ENCODE measurements at places on chromosomes 12 and 14.
A peak's percentile ranks its signal among the peaks of the same experiment; 100 is the strongest.

- DNase-seq, result no peak
Measured at GRCh38 chr12:31274520-31275300, 51.2 kb downstream of the SINHCAF start.

- DNase-seq, result peak; percentile 48
Measured at GRCh38 chr14:105091517-105092170, 26.4 kb upstream of the GPR132 start.

DNA sequence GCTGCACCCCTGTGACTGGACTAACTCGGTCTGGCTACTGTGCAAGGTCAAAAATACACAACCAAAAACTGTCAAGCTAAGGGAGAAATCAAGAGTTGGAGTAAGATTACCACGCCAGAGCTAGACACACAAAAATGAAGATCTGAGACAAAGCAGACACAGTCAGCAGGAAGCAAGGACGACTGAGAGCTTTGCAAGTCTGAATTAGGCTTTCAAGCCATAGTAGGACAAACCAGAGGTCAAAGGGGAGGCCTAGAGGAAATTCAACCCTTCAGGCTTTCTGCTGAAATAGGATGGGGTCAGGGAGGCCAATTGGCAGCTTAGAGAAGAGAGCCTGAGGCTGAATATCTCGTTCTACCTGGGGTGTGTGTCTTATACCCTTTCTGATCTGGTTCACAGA, 117.3 kb downstream of the LLPH start:
- no peak for DNase-seq

- DNase-seq, result no peak
Measured at GRCh38 chr14:35480119-35480769, 53.7 kb upstream of the INSM2 start.

GRCh38 chr12:90816353-90817089, 138.5 kb downstream of the CCER1 start:
- no peak for DNase-seq

GRCh38 chr14:59638885-59639284, 62.3 kb upstream of the CCDC175 start:
- DNase-seq, result no peak

DNA sequence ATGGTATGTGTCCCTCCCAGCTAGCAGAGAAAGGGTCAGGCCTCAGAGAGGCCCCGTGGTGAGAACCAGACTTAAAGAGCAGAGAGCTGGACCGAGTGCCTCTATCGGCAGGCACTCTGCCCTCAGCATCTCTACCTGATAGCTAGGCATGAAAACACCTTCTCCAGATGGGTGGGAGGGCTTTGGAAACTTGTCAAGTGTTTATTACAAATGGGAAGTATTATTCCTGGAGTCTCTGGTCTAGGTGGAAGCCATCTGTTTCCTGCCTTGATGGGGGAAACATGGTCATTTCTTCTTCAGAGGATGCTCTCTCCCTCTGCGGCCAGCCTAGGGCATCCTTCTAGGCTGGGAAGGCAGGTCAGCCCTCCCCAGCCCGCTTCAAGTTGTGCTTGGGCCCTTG, 2.3 kb downstream of the TMEM63C start:
- DNase-seq, result no peak

DNA sequence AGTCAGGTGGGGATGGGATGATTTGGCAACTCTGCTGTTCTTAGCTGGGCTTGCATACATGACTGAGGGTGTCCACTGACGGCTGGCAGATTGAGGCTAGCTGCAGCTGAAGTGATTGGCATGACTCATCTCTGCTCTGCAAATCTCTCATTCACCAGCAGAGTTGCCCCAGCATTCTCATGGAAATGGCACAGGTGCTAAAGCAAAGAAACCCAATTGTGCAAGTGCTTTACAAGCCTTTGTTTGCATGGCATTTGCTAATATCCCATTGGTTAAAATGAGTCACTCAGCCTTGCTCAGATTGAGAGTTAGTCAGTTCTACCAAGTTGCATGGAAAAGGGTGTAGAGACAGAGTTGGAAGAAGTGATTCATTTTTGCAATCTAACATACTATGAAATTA, 389.7 kb upstream of the FAR2 start:
- no peak for DNase-seq

GRCh38 chr12:64080319-64081007, 141.6 kb downstream of the KICS2 start:
- peak; percentile 54 for DNase-seq

DNA sequence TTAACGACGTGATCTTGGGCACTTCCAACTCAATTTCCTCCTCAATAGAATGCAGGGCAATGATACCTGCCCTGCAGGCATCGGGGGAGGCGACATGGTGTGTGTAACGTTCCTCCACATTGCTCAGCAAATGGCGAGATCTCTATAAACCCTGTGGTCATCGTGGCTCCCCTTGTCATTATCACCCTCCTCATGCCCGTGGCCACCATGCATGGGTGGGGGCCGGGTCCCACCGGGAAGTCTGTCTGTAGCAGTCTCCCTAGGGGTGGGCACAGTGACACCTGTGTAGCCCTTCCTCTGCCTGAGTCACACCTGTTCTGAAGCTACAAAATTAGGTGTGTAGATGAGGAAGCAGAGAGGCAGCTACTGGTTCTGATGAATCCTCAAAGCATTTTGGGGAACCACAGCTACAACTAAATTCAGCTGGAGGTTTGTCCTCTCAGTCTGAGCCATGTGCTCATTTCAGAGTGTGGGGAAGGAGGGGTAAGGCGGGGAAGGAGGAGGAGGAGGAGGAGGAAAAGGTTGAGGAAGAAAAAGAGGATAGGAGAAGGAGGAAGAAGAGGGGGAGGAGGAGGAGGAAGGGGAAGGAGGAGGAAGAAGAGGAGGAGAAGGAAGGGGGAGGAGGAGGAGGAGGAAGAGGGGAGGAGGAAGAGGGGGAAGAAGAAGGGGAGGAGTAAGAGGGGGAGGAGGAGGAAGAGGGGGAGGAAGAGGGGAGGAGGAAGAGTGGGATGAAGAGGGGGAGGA, 11.0 kb upstream of the CACNA2D4 start:
- no peak for DNase-seq

GRCh38 chr14:34931206-34931605, 51.6 kb upstream of the SRP54 start:
- DNase-seq, result no peak

- no peak for DNase-seq
Measured at GRCh38 chr14:92590176-92590575, 76.6 kb downstream of the RIN3 start.

- DNase-seq, result no peak
Measured at GRCh38 chr12:65466911-65467310, 188.4 kb downstream of the MSRB3 start.

DNA sequence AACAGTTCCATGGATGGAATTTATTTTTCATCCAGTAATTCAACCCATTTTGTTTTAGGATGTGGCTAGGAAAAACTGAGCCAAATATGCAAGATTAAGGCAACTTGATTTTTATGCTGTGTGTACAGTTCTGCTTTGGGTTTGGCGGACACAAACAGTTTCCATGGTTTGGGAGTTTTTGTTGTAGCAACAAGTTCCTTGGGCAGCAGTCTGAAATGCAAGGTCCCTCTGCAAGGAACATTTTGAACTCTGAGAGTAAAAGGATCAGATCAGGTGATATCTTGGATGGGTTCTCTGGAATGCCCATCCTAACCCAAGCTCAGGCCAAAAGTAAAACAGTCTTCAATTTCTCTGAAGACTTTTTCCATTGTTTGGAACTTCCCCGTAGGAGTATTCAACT, 161.2 kb downstream of the TMX1 start:
- DNase-seq, result no peak

GRCh38 chr12:13343375-13343774, 146.8 kb downstream of the EMP1 start:
- DNase-seq, result no peak

DNA sequence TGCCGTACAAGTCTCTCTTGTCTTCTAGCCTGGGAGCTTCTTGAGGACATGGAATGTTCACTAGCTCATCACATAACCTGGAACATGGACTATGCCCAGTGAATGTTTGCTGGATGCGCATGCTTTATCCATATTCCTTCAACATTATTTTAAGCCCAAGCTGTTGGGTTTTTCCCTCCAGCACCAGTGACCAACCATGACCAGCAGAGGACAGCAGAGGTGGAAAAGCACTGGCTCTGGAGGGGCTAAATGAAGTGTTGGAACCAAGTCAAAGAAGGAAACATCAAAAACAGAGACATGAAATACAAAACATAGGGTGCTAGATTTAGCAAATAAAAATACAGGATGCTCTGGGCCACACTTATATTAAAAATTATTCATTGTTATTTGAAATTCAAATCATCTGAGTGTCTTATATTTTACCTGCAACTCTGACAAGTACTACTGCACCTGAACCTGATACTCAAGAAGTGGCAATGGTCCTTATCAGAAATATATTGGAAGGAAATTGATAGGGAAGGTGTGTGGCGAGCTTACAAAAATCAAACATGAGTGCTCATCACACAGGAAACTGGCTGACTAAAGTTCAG, 23.1 kb upstream of the HELB start:
- peak; percentile 19 for DNase-seq
